ENCODE measurements at places on chromosomes 2 and 18.

DNA sequence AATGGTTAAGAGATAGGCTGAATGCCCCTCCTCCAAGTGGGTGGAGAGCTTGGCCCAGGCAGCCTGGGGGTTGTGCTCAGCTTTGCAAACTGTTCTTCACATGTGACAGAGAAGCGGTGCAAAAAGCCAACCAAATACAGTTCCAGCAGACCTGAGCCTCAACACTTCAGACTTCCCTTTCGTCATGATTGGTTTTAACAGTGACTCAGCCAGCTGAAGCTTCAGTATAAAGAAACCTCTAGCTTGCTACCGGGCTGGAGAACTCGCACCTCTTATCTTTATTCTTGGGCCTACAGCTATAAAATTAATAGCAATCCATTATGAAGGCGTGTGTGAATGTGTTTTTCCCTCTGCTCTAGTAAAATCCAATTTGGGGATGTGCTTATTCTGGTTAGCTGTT, 20.0 kb downstream of the SETBP1 start:
- no peak for DNase-seq

GRCh38 chr2:38549851-38550250, 52.9 kb downstream of the HNRNPLL start:
- DNase-seq: no peak

- DNase-seq: no peak
These were observed 308.5 kb downstream of the TNS1 start for GRCh38 chr2:217694291-217694690.

- no peak for DNase-seq
These were observed 41.5 kb upstream of the TANK start for GRCh38 chr2:161118722-161119121.
